ENCODE measurements at places on chromosomes 7 and 10.

GRCh38 chr7:141697211-141697871 lies 4.6 kb downstream of the DENND11 start:
- DNase-seq: no peak

- no peak for DNase-seq
Measured at GRCh38 chr7:45143616-45144015, 14.0 kb upstream of the RAMP3 start.

DNA sequence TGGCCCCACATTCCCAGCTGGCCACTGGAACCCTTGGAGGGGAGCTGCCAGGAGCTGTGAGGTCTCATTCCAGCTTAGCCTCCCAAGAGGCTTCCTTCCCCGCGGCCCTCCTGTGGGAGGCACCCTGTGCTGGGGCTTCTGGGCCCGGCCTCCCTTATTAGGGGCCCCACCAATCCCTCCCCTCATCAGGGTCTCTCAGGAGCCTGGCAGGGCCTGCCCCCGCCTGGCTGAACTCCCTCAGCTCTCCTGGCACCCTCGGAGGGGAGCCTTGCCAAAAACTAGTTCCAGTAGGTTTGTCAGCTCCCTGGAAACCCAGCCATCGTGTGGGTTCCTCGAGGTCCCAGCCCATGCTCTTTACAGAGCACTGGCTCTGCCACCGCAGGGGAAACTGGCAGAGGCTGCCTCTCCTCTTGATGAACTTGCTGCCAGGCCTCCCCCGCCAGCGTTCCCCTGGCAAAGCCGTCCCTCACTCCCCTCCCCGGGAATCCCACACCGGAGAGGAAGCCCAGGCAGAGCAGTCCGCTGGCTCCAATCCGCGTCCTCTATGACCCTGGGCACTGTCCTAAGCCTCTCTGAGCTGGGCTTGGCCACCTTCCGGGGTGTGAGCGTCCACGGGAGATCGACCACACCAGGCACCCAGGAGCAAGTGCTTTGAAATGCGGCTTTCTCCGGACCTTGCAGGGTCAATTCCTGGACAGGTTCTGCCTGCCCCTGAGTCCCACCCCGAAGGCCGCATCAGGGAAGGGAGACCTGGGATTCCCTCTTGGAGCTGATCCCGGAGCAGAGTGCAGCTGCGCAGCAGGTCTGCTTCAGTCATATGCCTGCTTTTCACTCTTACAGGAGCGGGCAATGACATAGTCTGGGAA lies 139.8 kb downstream of the ARHGAP22 start:
- DNase-seq: no peak

- DNase-seq: no peak
Measured at GRCh38 chr7:11315666-11316258, 342.1 kb downstream of the PHF14 start.

DNA sequence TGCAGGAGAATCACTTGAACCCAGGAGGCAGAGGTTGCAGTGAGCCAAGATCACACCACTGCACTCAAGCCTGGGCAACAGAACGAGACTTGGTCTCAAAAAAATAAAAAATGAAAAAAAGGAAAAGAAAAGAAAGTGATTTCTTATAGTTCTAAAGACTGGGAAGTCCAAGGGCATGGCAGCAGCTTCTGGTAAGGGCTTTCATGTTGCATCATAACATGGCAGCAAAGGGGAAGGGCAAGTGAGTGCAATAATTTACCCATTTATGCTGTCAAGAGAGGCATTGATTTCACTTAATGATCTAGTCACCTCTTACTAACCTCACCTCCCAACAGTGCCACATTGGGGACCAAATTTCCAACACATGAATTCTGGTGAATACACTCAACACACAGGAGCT lies 8.8 kb upstream of the KLRG2 start:
- no peak for DNase-seq

GRCh38 chr7:33727315-33727714 lies 178.0 kb upstream of the BMPER start:
- no peak for DNase-seq

GRCh38 chr7:150716368-150716767 lies at the start of gene GIMAP1:
Gene GIMAP1 (plus strand): TSS chr7:150716613. CDS start chr7:150719048, 2,435 bp downstream.
- DNase-seq: no peak

DNA sequence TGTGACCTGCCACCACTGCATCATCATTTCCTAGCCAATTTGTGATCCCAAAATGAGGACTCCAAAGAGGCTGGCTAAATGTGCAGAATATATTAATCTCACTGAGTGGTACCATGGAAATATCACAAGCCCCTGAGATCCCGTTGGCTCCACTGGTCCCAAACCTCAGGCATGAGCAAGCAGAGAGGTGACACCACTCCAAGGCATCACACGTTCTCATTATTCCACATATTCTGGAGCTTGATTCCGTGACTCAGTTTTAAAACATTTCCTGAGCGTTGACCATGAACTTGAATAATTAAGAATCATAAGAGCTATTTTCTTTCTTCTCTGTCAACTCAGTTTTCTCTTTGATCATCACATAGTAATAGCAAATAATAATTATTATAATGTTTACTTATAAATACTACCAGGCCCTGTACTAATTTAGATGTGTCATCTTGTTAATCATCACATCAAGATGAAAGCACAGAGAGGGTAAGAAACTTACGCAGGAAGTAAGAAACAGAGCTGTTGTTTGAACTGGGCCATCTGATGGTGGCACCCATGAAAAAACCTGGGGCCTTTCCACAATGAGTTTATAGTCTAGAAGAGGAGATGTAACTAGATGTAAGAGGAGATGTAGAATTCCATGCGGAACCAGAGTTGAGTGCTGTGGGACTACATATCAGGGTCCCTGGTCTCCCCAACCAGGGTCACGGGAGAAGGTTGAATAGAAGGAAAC lies 3.5 kb downstream of the APBB1IP start:
- DNase-seq: no peak

- no peak for DNase-seq
Measured at GRCh38 chr10:4343873-4344272, 482.1 kb upstream of the AKR1E2 start.

All from gastrocnemius medialis (tissue), 4 donors.